T-helper 2 cell (primary cell): ENCODE measurements at places on chromosomes 4 and X.

DNA sequence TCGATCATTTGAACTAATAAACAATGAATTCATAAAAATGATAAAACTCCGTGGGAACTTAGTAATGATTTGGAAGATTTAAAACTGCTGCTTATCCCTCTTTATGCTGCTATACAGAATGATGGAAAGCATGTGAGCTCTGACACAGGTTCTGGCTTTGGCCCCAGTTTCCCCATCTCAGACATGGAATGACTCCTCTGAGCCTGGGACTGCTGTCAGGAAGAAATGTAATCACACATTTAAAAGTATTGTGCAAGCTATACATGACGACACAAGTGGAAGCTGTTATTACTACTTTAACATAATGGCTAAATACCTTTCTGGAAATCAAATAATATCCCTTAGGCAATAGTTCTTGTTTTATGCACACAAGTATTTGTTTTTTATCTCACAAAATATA, 161.7 kb downstream of the DCHS2 start:
- no peak for DNase-seq

DNA sequence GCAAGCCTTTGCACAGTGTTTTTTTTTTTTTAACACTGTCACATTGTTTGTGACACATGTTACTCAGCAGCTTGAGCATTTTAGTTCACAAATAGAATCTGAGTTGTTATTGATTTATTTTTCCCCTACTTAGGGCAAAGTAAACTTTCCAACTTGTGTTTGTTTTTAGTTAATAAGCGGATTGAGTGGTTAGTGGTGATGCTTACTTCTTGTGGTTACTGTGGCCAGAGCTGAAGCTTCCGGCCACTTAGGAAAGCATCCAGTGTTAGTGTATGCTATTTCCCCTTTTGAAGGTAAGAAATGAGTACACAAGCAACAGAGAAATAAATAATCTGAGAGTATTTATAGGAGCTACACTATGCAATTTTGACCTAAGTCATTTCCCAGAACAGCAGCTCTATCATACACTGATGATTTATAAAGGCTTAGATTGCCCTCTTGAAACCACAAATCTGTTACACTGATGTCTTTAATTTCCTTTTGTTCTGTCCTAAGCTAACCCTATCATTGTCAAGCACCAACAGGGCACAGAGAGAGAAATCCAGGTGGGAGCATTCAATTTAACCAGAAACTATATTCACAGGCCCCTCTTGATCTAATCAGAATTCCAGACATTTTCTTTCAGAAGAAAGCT, 2464.6 kb downstream of the PCDH7 start:
- no peak for DNase-seq

DNA sequence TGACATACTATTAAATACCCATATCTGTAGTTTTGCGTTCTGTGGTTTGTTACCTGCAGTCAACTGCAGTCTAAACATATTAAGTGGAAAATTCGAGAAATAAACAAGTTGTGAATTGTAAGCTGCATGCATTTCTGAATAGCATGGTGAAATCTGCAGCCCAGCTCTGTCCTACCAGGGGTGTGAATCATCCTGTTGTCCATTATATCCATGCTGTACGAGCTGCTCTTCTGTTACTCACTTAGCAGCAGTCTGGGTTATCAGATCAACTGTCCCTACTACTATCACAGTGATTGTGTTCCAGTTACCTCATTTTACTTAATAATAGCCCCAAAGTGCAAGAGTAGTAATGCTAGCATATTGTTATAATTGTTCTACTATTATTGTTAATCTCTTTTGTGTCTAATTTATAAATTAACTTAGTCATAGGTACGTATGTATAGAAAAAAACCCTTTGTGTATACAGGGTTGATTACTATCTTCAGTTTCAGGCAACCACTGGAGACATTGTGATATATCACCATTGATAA, 173.7 kb upstream of the FAT4 start:
- DNase-seq = no peak

DNA sequence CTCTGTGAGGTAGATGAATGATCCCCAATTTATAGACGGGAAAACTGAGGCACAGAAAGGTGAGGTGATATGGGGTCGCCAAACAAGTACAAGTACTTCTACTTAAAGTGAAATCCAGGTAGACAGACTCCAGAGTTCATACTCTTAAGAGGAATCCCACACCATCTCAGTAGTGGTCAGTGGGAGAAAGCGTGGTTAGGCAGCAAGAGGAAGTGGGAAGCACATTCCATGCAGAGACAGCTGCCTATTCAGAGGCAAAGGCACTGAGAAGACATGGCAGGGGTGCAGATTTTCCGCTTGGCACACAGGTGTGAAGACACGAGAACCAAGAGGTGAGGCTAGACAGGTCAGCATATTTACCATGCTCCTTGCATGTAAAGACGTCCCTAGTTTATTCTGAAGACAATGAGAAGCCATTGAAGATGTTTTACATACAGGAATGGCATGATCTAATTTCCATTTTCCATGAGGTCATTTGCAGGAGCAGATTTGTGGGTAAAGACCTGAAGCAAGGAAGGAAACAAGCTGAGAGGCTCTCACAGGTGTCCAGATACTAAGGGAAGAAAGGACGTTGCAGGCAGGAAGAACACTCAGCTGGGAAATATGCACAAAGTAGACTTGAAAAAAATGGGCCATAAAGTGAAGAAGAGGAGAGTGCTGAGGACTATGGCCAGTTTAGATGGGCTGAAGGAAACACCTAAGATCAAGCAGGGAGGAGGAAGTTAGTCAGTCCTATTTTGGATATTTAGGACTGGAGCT, 17.3 kb upstream of the CLNK start:
- no peak for DNase-seq

GRCh38 chrX:134246282-134246681, 9.3 kb downstream of the CCDC160 start:
- no peak for DNase-seq

- no peak for DNase-seq
Measured at GRCh38 chr4:7910952-7911578, 28.6 kb downstream of the AFAP1 start.

GRCh38 chr4:152089584-152089983, 328.8 kb upstream of the GATB start:
- DNase-seq = no peak

DNA sequence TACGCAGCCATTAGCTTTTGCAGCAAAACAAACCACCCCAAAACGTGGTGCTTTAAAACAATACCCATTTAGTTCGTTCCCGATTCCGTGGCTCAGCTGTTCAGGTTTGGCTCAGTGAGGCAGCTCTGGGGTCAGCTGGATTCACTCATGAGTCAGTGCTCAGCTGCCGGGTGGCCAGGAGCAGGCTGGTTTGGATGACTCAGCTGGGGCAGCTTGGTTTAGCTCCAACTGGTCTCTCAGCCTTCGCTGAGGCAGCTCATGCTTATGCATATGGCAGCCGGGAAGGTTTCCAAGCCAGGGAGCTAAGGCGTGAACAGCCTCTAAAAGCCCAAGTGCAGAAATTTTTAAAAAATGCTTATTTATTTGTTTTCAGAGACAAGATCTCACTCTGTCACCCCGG, 13.3 kb upstream of the CD99 start:
- no peak for DNase-seq

- no peak for DNase-seq
Measured at GRCh38 chrX:34401411-34401810, 255.7 kb downstream of the TMEM47 start.

DNA sequence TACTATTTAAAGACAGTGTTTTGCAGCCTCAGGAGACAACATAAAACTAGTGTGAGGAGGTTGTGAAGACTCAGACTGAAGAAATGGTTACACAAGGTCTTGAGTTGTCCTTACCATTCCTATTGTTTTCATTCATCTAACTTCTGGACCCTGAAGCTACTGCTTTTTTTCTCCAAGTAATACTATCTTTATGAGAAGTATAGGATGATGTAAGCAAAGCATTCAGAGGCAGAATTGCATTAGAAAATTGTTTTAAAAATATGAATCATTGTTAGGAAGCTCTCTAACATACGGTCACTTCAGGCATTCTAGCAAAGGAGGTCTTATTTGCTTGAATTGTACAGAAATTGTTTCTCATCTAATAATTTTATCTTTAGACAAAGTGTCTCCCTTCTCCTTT, 357.8 kb downstream of the TLL1 start:
- no peak for DNase-seq

- DNase-seq = no peak
Measured at GRCh38 chrX:120299928-120300327, 11.3 kb downstream of the TMEM255A start.

DNA sequence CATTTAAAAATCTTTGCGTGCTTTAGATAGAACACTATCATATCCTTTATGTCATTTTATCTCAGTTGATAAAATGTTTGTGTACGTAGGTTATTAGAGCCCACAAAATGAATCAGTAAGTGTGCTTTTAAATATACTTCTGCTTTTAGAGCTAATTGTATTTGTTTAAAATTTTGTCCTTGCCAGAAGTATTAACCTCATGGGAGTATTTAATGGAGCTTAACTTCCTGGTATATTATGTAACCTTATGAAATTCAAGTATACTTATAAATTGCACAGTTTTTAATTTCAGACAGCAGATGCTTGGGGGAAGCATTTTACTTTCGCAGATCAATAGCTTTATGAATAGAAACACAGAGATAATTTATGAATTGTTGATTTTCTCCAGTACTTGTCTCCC, 90.2 kb downstream of the DIPK2B start:
- no peak for DNase-seq

GRCh38 chr4:10204401-10205058, 87.9 kb upstream of the WDR1 start:
- DNase-seq = no peak

DNA sequence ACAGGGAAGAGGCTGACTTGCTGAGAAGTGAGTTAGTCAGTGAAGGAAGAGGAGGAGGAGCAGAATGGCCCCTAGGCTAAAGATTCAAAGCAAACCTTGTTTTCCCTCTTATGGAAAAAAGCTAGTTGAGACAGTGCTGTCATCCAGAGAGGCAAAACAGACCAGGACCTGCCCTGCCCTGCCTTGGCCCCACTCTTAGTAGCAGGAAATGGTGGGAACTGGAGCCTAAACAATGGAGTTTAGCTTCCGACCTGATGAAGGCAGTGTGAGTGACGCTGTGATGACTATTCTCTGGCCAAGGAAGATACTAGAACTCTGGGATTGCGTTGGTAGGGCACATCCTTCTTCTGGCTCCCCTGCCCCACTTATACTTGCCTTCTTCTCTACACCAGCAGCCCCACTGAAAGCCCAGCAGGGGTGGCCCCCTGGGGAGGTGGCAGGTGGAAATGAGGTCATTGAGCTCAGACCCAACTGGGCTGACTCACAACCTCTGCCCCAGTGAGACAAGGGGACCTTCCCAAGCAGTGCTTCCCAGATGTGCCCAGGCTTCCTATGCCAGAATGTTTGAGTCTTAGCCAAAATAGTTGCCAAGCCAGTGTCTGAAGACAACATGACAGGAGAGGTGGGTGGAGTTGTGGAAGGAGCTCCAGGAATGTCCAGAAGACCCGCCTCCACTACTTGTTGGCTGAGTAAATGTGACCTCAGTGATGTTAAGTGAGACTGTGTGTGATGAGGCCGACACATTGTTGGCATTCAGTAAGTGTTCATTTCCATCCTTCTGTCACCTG, 38.8 kb downstream of the MSN start:
- DNase-seq = peak; percentile 14

GRCh38 chrX:119226446-119226845, 9.6 kb upstream of the PGRMC1 start:
- no peak for DNase-seq

GRCh38 chrX:23773601-23774175, 9.3 kb upstream of the SAT1 start:
- no peak for DNase-seq

- no peak for DNase-seq
Measured at GRCh38 chr4:84944947-84945346, 21.5 kb downstream of the WDFY3 start.

DNA sequence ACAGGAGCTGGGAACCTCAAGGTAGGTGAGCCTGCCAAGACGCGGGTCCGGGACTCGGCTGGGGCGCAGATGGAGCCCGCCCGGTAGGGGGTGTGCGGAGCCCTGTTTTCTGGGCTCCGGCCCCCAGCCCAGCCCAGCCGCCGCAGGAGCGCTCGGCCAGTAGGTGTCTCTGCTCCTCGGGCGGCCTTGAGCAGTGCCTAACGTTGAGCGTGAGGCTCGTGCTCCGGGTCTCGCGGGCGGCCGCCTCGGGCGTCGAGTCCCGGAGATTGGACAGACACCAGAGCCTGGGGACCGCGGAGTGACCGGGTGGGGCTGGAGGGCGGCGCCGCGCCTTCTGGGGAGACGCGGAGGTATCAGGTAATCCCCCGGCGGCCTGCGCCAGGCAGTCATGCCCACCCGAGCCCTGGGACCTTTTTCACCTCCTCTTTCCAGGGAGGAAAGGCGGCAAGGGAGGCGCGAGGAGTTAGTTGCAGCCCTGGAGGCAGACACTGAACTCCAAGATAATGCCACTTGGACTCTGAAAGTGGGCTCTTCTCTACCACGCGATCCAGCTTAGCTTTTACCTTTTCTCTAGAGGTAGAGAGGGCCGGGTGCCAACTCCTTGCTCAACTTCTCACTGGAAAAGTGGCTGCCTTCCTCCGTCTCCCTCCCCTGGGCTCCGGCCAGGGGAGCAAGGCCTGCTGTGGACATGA, 14.5 kb upstream of the FGG start:
- no peak for DNase-seq

DNA sequence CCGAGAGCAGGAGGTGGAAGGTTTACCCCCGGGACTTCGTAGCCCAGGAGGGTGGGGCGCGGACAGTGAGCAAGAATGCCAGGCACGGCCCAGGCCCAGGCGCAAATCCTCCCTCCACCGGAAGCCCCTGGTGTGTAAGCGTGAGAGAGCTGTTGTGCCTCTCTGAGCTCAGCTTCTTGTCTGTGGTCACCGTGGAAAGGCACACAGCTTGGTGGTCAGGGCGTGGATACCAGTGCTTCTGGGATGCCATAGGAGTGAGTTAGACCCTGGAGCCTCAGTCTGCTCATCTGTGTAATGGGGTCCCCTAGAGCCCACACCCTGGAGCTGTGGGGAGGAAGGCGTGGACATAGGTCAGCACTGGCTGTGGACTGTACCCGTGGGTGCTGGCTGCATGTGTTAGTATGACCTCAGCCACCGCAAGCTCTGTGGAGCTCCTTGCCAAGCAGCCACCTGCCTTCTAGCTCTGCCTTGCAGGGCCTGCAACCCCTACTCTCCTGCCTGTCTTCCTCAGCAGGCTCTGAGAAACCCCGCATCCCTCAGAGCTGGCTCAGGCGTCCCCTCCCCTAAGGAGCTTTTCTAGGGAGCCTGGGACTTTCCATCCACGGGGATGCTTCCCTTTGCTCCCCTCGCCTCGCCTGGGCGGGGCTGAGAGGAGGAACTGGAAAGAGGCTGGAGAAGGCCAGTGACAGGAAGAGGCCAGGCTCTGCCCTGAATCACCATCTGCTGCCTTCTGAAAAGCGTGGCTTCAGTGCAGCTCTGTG, 28.0 kb upstream of the AFAP1 start:
- DNase-seq = no peak

DNA sequence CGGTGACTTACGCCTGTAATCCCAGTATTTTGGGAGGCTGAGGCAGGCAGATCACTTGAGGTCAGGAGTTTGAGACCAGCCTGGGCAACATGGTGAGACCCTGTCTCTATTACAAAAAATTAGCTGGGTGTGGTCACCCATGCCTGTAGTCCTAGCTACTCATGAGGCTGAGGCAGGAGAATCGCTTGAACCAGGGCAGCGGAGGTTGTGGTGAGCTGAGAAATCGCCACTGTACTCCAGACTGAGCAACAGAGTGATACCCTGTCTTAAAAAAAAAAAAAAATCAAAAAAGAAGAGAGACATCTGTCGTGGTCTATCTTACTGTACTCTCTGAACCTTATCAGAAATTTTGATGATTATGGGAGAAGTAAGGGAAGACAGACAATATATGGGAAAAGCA, 144.3 kb downstream of the CAMK2D start:
- no peak for DNase-seq

- no peak for DNase-seq
Measured at GRCh38 chr4:142856576-142856975, 10.5 kb upstream of the INPP4B start.

- no peak for DNase-seq
Measured at GRCh38 chr4:53619431-53619830, 28.1 kb upstream of the LNX1 start.
